Left colon (tissue), 2 donors: ENCODE measurements at places on chromosomes 2 and 18. TPM values are rescaled to one million over a fixed set of nuclear protein-coding genes. Genes with fewer than 3 reads are reported as not detected.

- no peak for DNase-seq
Observed at GRCh38 chr2:23904692-23905091, 22.2 kb downstream of the ATAD2B start.

- no peak for DNase-seq
Observed at GRCh38 chr2:129239141-129239540, 740.3 kb upstream of the RAB6C start.

GRCh38 chr18:74290794-74291471, 830 bp downstream of the CYB5A start:
- peak; percentile 75 for DNase-seq

GRCh38 chr2:55031505-55031904, 18.7 kb downstream of the RTN4 start:
- no peak for DNase-seq

- DNase-seq = peak; percentile 94
Observed at GRCh38 chr2:161308178-161308955, at the start of gene PSMD14. Gene PSMD14, plus strand, starts transcription at chr2:161308425. Its CDS starts 10,401 bp downstream, at chr2:161318826.

DNA sequence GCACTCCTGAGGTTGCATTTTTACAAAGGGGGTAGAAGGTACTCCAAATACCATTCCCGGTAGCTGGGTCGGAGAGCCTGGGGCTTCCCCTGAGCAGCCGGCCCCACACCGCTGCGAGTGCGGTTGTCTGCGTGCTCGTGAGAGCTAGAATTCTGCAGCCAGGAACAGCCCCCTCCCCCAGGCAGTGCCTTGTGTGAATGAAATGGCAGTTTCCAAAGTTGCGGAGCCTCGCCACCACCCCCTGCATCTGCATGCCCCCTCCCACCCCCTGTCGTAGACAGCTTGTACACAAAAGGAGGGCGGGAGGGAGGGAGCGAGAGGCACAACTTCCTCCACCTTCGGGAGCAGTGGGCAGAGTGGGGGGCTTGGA, 1.1 kb downstream of the MYCN start:
- DNase-seq = peak; percentile 27

- DNase-seq = no peak
Observed at GRCh38 chr2:113755035-113755834, 1.2 kb downstream of the SLC35F5 start.

DNA sequence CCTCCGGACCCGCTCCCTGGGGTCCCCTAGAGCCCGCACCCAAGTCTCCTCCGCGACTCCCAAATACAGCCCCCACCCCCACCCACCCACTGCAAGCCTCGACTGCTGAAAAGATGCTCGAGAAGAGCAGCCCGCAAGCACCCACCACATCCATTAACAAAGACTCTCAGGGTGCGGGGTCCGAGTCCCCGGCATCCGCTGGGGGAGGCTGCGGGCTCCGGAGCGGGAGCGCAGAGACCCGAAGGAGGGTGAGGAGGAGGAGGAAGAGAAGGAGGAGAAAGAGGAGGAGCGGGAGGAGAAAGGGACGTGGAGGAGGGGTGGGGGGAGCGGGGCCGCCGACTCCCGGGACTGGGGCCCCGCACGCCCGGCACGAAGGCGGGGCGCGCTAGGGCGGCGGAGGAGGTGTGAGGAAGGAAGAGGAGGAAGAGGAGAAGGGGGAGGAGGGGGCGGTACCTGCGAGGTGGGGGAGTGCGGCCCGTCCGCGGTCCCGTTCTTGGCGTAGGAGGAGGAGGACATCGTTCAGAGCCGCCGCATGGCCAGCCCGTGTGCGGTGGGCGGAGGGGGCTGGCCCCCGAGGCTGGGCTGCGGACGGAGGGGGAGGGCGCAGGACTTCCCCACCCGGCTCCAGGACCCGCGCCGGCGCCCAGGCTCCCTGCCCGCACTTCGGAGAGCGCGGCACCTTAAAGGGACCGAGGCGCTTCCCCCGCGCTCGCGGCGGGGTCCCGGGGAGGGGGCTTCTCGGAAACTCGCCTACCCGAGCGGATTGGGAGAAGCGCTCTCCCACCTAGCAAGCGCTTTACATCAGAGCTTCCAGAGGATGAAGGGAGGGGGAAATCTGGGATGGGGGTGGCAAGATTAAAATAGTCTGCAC, at the start of gene CACNB4:
CACNB4 (minus strand) TSS at position 549 of the 871 bp plus-strand sequence.
- no peak for DNase-seq

GRCh38 chr18:46167971-46168370, 63.8 kb downstream of the HAUS1 start:
- peak; percentile 64 for DNase-seq

- no peak for DNase-seq
Observed at GRCh38 chr2:172101821-172102390, 794 bp downstream of the DLX2 start.

GRCh38 chr2:38509314-38509946, 93.3 kb downstream of the HNRNPLL start:
- no peak for DNase-seq

DNA sequence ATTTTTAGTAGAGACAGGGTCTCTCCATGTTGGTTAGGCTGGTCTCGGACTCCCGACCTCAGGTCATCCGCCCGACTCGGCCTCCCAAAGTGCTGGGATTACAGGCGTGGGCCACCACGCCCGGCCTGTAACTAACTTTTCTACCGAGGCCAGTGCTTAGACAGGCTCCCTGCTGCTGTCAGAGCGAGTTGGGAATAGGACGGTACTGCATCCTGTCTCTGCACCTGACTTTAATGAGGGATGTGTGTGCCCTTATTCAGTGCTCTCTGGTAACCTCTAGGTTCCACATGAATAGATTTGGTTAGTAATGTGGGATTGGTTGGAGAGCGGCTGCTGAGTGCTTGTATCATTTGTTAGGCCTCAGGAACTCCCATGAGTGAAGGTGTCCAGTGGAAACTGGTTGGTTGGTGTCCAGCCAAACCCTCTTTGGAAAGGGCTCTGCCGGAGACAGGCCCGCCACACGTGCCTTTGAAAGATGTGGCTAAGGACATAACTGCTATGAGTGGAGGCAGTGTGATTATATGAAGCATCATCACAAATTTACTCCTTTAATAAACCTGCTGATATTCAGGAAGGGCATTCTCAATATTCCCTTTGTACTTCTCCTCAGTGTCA, 36.6 kb downstream of the MYOM1 start:
- no peak for DNase-seq

DNA sequence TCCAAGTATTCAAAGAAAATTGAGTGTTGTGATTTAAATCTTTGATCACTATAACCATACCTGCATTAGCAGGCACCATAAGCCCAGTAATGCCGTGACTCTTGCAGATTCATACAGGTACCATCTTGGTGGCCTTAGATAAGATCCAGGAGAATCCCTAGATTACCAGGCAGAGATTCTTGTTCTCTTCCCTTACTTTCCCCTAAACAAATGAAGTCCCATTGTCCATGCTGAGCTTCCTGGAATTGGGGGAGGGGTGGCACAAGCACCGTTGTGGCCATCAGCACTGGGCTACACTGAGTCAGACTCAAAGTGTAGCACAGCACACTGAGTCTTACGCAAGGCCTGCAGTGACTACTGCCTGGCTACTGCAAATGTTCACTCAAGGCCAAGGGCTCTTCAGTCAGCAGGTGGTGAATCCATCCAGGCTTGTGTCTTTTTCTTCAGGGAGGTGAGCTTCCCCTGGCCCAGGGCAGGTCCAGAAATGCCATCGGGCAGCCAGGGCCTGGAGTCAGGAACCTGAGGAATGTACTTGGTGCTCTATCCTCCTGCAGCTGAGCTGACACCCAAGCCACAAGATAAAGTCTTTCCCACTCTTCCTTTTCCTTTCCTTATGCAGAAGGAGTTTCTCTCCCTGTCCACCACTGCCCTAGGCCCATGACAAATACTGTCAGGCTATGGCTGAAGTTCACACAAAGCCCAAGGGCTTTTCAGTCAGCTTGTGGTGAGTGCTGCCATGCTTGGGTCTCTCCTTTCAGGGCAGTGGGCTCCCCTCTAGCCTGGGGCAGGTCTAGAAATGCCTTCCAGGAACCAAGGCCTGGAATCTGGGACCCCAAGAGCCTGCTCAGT, 52.6 kb downstream of the CD28 start:
- no peak for DNase-seq

DNA sequence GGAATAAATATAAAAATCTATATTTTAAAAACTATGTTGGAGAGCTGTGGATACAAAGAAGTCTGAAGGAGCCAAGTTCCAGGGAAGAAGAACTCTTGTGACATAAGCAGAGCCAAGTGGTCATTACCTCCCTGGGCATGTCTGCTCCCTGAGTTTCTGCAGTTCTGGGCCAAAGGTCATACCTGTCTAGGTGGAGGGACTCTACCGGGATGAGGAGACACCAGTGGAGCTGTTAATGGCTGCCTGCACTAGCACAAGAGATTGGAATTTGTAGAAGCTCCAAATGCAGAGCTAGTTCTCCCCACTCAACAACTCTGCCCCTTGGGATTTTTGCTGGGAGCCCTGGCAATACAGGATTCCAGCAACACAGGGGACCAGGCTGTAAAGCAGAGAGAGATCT, 89.8 kb downstream of the ARHGAP28 start:
- DNase-seq = no peak

GRCh38 chr18:75407468-75408437, 19.8 kb downstream of the SMIM21 start:
- DNase-seq = no peak

- DNase-seq = no peak
Observed at GRCh38 chr2:98089941-98090340, 3.0 kb downstream of the VWA3B start.

DNA sequence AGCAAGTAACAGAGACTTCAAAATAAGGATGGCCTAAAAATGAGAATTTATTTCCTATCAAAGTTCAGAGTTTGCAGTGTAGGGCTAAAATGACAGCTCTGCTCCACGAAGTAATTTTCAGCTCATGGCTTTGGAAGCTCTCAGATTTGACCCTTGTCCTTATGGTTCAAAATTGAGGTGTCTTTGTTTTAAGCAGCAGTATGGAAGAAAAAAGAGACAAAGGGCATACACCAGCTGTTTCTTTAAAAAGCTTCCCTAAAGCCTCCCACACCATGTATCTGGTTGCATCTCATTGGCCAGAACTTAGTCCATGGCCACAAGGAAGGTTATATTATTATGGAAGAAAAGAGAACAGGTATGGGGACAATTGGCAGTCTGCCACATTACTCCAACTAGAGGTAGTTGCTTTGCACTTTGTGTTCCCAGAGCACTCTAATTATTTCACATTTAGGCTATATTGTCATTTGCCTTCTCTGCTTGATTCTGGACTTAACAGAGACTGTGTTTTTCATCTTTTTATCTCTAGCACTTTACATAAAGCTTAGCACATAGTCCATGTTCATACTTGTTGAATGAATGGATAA, 180.4 kb downstream of the MCFD2 start:
- DNase-seq = no peak

- DNase-seq = no peak
Observed at GRCh38 chr18:10519366-10519765, 6.5 kb upstream of the NAPG start.

DNA sequence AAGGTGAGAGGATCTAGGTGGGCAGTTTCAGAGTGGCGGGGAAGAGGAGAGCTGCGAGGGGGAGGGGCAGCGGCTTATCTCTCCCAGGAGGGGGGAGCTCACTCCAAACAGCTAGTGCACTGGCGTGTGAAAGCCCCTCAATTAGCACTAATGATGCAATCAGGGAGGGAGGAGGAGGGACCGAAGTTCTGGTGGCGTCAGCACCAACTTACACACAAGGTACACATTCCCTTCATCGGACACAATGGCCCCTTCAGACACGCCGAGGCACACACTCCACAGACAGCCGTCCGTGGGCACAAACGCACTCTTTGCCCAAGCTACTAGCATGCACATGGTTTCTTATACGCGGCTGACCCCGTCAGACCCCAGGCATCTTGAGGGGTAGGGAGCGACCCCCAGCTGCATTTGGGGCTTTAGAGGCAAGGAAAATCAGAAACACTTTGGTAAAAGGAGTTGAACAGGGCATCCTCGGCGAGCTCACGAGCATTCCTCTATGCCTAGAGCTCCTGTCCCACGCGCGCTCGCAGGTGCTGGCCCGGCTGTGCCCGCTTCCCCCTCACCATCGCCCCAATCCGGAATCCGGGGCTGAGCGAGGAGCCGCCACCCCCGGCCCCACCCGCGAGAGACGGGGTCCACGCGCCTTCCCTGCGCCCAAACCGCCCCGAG, 868 bp upstream of the PKDCC start:
- DNase-seq = peak; percentile 38

DNA sequence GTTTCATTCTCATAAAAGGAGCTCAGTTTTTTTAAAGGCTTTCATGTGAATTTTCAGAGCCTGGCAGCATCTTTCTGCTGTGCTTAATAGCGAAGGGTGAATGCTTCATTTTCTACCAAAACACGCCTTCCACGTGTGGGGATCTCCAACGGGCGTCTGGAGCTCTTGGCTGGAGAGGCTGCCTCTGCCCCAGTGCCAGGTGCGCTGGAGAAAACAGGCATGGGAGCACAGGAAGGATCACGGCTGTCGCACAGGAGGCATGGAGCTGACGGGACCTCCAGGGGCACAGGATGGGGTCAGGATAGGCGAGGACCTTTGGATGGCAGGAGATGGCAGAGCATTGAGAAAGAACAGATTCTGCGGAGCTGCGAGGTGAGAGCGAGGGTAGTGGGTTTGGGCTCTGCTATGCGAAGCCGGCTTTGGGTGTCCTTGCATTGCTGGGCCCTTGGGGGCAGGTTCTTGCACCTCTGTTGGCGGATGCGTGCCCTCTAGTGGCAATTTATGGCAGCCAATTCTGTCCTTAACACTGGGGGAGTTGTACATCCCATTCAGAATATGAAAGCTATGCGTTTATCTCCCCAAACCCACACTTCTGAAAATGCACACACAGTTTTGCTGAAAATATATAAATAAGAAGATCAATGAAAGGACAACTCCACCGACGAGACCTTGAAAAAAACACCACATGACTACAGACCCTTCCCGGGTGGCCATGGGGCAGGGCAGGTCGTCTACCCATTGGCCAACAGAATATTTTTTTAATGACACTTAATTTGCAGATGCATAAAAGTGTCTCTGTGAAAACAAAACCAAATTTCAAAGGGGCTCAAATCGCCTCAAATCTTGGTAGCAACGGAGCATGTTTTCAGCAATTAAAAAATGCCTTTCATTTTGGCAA, 90.4 kb upstream of the SLC35G4 start:
- DNase-seq = no peak

GRCh38 chr2:152584301-152584700, 133.0 kb downstream of the PRPF40A start:
- no peak for DNase-seq

GRCh38 chr2:186496401-186496800, 10.3 kb downstream of the ZC3H15 start:
- DNase-seq = no peak

Gene ING5
- total RNA-seq = 26.7 TPM

Gene KHK
- total RNA-seq = 13.4 TPM

Gene AGXT
- 0.59 TPM for total RNA-seq

Gene TMEM163
- 0.25 TPM for total RNA-seq

Gene CIB4
- not detected for total RNA-seq

Gene MFF
- 71.5 TPM for total RNA-seq

Gene UPP2
- not detected for total RNA-seq

Gene IL1F10
- total RNA-seq = not detected

Gene HRH4
- total RNA-seq = 0.11 TPM

Gene ABCG5
- 0.14 TPM for total RNA-seq
